ENCODE measurements at places on chromosomes 3 and 15.

GRCh38 chr3:60839246-60839645, 412.0 kb downstream of the FHIT start:
- no peak for DNase-seq

GRCh38 chr3:45948881-45949280, 5.6 kb downstream of the CXCR6 start:
- DNase-seq = no peak

- no peak for DNase-seq
Observed at GRCh38 chr3:166279636-166280035, 442.4 kb upstream of the BCHE start.

GRCh38 chr15:45187894-45188830, at the start of gene SHF:
SHF (minus strand) TSS chr15:45187966; CDS start chr15:45187951, 15 bp downstream.
- DNase-seq = no peak

DNA sequence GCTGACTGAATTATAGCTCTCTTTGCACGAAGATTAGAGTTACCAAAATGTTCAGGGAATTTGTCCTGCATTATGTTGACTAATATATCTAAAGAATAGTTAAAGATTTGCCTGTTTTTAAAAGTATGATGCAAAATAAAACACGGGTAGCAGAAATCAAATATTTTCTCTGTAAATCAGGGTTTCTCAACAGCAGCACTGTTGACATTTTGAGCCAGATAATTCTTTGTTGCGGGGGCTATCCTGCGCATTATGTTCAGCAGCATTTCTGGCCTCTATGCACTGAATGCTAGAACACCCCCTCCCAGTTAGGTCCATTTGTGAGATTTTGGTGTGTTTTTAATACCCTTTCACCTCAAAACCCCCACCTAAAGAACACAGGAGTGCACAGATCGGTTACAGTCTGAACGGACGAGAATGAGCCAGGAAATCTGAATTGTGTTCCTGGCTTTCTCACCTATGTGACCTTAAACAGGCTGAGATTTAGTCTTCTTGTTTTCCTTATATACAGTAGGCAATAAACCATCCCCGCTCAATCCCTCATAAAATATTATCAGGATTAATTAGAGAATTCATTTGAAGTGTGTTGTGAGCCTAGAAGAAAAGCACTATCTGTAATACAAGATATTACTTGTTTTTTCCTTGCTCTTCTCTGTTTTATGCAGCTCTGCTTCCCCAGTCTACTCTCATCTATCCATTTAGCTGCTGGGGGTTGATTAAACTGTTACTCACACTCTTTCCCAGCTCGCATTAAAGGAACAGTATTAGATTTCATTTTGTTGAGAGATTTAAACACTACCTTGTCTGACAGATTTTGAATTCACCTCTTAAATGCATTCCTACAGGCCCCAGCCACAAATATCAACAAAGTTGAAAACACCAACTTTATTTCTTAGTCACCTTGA, 247.5 kb upstream of the GOLIM4 start:
- no peak for DNase-seq

DNA sequence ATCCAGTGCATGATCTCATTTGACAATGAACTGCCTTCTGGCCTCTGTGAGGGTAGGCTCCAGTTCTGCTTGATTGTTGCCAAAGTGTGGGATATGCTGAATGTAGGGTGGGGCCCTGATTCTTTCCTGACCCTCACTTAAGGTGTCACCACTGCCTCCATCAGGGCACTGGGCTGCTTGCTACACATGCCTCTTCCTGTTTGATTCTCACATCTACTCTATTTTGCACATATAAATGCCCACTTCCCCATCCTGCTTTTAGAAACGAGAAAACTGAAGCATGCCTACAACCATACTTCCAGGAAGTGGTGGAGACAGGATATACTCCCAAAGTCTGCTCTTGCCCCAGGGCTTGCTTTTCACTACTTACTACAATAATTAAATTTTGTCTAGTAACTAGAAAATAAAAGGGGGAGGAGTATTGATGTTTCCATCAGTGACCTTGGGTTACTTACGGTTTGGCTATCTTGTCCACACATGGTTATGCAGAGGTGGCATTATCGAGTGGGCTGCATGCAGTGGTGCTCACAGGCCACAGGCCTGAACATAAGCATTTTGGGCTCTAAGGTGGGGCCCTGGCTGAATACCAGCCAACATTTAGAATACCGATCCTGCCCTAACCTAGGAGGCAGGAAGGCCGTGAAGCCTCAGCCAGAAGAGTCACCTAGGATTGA, 6.7 kb downstream of the ZDHHC3 start:
- no peak for DNase-seq

GRCh38 chr3:134430950-134431445, 54.8 kb downstream of the ANAPC13 start:
- no peak for DNase-seq

DNA sequence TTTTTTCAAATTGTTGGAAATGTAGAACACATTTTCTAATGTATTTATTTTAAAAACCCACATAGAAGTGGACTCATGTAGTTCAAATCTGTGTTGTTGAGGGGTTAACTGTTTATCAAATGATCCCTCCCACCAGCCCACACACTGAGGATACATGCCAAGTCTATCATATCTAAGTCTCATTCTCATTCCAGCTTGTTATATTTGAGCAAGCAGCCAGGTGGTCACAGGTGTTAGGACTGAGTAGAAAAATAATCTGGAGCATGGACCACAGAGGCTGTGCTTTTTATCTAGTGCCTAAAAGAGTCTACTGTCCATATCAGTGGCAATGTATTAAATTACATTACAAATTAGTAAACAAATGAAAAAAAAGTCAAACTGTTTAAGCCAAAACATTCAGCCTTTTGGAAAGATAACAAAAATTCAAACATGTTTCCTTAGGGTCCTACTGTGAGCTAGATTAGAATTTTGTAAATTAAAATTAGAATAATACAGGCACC, 20.7 kb upstream of the SPESP1 start:
- DNase-seq = no peak

DNA sequence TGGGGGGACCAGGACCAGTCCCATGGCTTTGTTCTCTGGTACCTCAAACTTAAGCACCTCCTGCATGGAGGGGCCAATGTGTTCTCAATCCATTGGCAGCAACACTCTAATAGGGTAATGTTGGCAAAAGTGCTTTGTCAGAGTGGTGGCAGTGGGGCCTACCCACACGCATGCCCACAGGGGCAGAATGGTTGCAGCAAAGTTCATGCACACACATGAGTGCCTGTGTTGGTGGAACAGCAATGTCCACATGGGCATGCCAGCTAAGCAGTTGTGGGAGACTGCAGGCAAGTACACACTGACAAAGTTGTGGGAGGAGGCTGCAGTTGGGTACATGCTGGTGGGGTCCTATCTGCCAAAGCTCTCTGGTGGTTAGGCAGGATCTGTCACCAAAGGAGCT, 645.2 kb downstream of the ZNF385D start:
- no peak for DNase-seq

GRCh38 chr3:94323596-94323995, 260.7 kb downstream of the NSUN3 start:
- no peak for DNase-seq

GRCh38 chr3:189369636-189370035, 197.9 kb downstream of the TPRG1 start:
- no peak for DNase-seq

DNA sequence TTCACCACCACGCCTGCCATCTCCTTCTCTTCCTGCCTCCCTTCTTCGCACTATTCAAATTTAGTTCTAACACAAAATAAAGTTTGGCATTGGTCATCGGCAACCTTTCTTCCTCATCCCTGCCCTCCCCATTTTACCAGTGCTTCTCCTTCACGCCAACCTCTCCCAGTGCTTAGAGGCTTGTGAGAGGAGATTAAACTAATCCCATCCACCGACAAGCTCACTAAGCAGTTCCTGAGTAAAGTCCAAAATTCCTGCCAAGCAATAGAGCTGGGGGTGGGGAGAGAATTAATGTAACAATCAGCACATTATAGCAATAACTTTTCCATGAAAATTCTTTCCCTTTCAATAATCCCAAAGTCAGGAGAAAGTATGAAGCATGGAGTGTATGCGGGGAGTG, 157.4 kb upstream of the GMNC start:
- DNase-seq = no peak

GRCh38 chr15:95557226-95558046, 773.1 kb upstream of the NR2F2 start:
- DNase-seq = peak; percentile 92

- no peak for DNase-seq
Observed at GRCh38 chr15:59828263-59828662, 139.1 kb upstream of the BNIP2 start.

DNA sequence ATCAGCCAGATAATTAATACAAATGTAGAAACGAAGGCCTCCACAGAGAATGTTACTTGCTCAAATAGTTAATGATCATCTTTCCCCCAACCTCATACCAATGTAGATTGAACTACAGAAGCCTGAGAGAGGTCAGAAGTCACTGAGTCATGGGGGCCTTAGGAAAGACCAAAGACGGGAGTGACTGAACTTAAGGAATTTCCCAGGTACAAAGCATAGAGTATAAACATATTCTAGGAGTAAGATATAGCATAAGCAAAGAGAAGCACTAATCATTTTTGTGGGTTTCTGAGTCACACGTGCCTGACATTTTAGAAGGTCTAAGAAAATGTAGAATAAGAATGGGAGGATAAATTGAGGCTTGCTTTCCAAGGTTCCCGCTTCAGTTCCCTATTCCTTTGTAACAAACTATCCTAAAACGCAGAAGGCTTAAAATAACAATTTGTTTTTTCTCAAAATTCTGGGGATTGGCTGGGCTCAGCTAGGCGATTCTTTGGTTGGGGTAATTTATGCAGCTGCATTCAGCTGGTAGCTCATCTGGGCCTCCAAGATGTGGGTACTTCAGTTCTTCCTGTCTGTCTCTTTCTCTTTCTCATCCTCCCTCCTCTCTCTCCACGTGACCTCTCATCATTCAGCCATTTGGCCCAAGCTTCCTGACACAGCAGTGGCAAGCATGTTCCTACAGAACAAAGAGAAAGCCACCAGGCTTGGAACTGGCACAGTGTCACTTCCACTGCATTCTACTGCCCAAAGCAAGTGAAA, 422.6 kb downstream of the FOXP1 start:
- DNase-seq = peak; percentile 70

DNA sequence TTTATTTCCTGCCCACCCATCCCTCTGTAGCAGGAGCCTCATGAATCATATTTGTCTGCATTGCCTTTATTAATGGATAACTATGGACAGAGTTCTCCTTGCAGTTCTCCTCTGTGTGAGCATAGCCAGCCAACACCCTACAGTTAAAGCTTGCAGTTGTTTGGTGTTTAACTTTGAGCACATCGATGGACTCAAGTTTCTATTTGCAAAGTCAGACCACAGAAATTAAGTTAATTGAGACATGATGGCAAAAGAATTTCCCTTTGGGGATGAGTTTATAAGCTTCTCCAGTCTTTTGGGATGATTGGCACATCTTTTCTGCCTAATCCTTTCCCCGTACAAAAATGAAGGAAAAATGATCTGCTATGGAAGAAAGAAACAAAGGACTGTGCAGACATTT, 398.9 kb upstream of the THBS1 start:
- DNase-seq = no peak

DNA sequence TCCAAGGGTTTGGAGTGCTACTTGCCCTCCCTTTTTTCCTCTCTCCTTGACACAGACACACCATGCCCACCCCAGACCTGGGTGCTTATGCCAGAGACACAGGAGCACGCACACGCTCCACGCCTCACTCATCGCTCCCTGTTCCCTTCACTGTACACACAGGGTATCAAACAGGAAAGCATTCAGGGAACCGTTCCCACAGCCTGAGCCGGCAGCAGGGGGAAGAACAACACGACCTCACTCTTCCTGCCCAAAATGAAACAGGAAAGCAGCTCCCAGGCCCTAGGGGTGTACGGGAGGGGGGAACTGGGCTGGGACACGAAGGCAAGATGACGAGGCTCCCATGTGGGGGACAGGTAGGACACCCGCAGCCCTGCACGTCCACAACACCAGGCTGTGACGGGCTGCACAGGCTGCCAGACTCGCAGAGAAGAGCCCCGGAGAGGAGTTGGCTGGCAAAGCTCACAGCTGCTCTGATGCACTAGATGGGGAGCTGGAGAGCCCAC, 11.2 kb downstream of the DLL4 start:
- DNase-seq = no peak

DNA sequence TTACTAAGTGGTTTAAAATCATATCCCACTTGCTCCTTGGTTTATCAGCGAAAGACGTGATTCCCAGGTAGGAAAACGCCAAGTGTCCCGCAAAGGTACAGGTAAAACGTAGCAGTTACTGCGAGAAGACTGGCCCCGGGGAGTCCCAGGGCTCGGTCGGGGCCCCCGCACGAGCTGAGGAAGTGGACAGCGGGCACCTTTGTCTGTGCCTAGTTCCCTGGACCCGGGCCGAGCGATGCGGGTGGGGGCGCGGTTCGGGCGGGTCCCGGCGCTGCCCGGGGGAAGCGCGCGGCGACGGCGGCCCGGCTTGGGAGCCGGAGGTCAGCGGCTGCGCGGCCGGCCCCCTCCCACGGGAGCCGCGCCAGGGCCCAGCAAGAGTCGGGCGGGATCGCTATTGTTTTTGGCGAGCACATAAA, 864 bp upstream of the NEO1 start:
- no peak for DNase-seq

DNA sequence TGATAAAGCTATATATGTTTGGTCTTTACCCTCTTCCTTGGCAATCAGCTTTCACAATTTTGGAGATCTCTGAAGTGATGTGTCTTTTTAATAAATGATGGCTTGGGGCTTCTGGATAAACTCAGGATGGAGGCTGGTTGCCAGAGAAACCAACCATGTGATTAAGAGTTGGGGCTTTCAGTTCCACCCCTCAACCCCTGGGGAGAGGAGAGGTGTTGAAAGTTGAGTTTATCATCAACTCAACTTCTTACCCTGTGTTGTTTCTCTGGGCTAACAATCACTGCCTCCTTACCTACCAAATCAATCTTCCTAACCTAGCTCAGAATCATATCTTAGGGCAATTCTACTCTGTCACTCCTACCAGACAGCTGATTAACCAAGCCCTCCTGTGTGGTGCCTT, 735.8 kb downstream of the ZPLD1 start:
- no peak for DNase-seq

DNA sequence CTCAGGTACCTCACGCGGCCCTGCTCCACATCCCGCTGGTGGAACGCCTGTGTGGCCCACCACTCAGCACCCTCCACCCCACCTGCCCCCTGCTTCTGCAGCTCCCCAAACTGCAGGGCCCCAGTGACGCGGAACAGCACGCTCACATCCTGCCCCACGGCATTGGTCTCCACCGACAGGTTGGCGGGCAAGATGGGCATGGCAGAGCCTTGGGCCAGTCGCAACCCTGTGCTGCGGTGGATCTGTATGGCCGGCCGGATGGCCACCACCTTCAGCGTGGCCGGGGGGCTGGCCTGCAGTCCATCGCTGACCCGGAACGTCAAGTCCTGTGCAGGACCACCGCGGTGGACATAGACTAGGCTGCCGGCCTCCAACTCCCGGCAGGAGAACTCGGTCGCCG, 23.8 kb downstream of the CSPG4 start:
- DNase-seq = no peak

DNA sequence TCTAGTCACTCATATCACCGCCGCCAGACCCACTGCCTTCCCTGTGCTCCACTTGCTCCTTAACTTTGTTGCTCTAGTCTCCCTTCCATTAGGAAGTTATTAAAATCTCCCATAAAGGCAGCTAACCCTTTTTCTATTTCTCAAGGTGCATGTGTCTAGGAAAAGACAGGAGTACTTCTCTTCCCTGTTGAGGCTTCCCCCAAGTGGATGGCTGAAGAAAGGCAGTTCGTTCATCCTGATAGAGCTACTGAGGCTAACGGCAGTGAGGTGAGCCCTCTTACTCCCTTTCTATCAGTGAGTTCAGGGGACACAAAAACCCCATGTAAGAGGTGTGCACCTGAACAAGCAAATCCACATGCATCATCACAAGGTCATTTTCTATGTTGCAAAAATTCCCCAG, 397.8 kb downstream of the IGSF11 start:
- no peak for DNase-seq

- no peak for DNase-seq
Observed at GRCh38 chr15:68190048-68190447, 15.1 kb downstream of the CALML4 start.

Data from HCEC 1CT (cell line).